T-helper 1 cell (primary cell): ENCODE measurements at places on chromosomes 4 and X.

GRCh38 chrX:150774798-150775568 lies 81.8 kb downstream of the MTMR1 start:
- DNase-seq: no peak

DNA sequence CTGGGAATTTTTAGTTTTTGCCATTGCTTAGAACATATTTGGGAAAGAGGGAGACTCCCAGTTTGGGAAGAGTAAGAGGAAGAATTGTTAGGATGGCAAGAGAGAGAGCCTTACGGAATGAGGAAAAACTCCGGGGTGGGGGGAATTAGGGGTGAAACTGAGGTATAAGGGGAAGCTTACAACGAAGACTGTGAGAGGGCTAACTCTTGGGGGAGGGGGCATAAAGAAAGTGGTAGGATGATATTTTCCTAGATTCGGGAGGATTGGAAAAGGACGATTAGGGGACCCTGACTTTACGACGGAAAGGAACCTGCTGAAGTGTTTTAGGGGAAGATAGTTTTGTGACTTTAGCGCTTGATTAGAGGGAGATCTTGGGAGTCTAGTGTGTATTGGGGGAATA lies 86.2 kb upstream of the HPRT1 start:
- no peak for DNase-seq

DNA sequence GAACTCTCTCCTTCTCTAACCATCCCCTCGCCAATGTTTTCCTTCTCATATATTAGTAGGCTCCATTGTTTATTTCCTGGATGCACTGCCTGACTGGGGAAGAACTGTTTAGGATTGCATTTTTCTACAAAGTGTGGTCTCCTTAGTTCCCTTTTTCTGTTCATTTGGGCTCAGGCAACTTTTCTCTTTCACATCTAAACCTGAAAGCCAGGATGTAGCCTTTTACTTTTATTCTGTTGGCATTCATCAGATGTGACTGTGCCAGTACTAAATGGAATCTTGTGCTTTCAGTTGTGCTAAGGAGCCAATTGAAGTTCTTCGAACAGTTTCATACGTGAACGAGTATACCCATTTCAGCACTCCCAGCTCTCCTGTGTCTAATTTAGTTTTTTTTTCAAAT lies 59.8 kb downstream of the DDIT4L start:
- DNase-seq: no peak

GRCh38 chr4:100811046-100811445 lies 293.2 kb upstream of the EMCN start:
- no peak for DNase-seq

DNA sequence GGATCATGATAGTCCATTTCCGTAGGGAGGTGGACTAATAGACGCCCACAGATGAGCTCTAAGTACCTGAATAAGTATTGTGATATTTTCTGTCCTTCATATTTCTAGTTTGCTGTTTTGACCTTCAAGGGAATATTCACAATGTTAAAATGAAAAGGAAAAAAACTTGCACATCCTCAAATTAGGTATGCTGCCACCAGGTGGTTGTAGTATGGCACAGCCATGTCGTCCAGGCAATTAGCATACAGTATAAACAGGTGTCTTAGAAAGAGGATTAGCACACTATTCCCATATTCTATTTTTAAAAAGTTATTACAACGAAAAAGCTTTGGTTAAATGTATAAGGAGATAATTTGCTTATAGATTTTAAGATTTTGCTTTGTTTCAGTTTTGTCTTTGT lies 802.0 kb downstream of the RPA4 start:
- no peak for DNase-seq

- no peak for DNase-seq
Measured at GRCh38 chr4:186798951-186799659, 75.4 kb upstream of the FAT1 start.

GRCh38 chr4:54877006-54877405 lies 219.2 kb downstream of the KIT start:
- DNase-seq: no peak

DNA sequence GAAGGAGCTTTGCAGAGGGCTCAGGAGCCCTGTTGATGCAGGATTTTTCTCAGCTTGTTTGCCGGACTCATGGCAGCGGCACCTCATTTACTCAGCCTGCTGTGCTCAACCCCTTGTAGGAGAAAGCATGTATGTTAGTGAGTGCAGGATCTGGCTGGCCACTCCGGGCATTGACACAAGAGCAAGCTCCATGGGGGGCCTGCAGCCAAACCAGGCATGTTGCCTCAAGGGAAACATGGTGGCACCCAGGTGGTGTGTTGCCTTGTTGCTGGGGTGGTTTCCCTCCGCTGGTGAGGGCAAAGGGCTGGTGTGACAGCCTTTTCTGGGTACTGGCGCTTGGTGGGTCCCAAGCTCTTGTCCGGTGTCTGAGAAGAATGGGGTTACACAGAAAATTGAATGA lies 189.3 kb upstream of the ANXA3 start:
- DNase-seq: no peak

DNA sequence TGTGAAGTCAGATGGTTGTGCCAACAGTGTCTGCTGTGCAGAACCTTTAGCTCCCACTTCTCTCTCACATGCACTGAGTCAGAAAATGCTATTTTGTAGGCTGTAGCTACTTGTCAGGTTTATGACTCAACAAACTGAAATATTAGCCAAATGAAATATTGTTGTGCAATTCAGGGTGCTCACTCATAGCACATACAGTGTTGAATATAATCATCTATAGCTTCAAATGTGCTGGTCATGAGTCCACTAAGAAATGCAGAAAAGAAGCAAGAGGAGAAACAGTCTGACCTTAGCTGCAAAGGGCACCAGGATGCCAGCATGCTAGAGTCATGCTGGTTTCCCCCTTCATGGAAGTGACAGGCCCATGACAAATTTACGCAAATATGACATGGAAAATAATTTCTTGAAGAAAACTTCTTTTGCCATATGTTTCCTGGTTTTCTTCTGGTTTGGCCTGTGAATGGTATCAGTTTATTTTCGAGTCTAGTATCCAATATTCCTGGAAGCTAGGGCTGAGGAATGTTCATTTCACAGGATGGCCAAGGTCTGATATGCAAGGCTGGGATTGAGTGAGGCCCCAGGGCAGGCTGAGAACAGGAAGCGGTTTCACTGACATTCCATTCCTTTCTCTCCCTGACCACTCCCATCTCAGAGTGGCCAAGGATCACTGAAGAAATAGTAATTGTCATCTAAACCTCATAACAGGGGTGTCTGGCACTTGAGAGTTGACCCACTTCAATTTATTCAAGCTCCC lies 10.3 kb upstream of the CXCL2 start:
- peak; percentile 51 for DNase-seq

- DNase-seq: no peak
Measured at GRCh38 chr4:81509822-81510221, 38.1 kb upstream of the RASGEF1B start.

GRCh38 chrX:114038358-114038757 lies 545.5 kb upstream of the HTR2C start:
- DNase-seq: no peak

DNA sequence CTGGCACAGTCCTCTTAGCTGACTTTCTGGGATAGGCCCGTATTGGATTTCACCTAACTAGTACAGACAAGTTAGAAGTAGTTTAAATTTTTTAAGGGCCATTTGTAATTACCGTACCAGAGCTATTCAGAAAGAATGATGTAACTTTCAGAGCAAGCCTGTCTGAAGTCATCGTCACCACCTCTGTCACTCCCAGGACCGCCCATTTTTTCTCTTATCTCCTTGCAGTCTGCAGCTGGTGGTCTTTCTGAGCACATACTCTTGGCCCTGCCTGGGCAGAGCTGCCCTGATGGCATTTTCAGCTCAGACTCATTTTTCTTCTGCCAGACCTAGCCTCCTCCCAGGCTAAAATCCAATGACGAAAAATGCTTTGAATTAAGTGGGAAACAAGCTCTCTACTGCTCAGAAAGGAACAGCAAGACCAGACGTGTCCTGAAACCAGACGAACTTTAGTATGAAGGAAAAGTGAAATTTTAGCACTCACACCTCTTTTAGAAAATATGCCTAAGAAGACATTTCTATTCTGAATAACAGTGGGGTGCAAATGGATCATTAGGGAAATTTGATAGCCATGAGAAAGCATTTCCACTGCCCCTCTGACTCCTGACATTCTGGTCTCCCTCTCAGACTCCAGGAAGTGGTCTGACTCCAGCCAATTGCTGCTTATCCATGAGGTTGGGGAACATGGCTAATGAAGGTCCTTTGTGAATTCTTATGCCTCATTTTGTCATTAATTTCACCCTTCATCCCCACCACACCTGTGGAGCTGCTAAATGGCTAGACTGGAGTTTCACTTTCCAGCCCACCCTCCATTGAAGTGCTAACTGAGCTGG lies 162.4 kb upstream of the GYPA start:
- no peak for DNase-seq

- no peak for DNase-seq
Measured at GRCh38 chr4:149766135-149766534, 49.5 kb downstream of the IQCM start.

DNA sequence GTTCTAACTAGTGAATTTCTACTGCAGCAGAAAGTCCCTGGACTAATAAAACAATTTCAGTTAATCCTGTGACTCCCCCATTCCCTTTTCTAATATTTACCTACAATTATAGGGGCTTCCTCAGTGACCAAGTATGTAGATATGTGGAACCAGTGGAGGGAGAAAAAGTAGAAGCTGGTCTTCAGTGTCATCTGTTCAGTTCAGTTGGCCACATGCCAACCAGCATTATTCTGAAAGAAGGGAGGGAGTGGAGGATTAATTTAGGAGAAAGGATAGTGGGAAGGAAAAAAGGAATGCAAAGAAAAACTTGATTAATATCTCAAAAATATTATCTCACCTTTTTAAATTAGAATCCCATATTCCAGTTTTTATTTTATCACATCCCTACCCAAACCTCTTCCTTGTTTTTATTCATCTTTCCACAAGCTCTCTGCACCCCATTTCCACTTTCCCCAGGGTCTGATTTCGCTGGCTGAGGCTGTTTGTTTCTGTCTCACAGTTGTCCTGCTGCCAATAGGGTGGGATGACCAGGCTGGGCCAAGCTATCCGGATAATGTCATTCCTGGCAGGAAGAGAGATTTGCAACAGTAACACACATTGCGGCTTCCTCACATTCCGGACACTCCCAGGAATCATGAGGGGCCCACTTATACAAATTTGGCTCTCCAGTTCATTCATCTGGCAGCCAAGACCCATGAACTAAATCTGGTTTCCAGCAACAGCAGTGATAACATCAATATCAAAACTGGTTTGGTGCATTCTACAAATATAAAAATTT lies 24.6 kb upstream of the ANTXR2 start:
- no peak for DNase-seq

DNA sequence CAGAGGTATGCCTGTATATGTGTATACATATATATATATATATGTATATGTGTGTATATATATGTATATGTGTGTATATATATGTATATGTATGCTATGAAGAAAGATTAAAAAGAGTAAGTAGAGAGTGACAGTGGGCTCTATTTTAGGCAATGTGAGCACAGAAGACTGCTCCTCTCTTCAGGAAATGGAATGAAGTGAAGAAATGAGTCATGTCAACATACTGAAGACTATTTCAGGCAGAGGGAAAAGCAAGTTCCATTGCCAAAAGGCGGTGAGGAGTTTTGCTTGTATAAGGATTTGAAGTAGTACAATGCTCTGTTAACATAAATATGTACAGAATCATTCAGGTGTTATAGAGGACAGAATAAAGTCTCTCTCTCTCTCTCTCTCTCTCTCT lies 773.2 kb upstream of the FTHL17 start:
- no peak for DNase-seq

GRCh38 chrX:57178605-57179004 lies 41.4 kb upstream of the SPIN2A start:
- no peak for DNase-seq

- DNase-seq: no peak
Measured at GRCh38 chr4:55547466-55547770, 709 bp upstream of the CLOCK start.

DNA sequence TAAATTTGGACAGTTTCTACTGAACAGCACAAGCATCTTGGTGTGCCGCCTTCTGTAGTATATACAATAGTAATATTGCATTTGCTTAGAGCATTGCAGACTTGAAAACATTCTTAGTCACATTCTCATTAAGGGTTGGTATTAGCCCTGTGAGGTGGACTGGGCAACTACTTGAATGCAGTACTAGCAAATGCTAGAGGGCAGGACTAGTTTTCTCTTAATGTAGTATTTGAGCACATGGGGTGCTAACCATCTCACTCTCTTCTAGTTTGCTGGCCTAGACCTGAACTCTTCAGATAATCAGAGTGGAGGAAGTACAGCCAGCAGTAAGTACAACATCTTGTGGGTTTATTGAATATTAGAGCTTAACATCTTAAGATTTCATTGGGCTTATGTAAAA lies 3.2 kb downstream of the DDX3X start:
- peak; percentile 14 for DNase-seq

DNA sequence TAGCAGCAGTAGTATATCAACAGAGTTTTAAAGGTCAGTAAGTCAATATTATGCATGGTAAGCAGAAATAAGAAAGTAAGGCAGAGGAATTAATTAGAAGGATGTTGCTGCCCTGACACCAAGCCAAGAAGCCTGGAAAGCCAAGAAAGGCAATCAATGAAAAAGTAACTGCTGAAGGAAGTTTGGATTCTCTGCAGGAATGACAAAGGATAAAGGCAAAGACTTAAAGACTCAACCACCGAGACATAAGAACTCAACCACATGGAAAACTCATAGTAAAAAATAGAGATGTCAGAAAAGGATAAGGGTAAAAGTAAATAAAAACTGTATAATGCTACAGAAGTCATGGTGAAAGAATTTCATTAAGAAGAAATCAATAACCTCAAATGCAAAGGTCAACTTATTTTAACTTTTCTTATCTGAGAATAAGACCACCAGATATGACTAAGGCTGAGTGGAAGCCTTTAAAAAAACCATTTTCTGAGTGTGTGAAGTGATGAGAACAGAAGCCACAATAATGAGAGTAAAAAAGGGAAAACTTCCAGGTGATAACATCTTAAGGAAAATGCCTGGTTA lies 55.2 kb downstream of the NEK1 start:
- DNase-seq: no peak

- peak; percentile 1 for DNase-seq
Measured at GRCh38 chrX:131633285-131633917, 89.5 kb downstream of the OR13H1 start.

GRCh38 chr4:69970071-69970470 lies 4.5 kb upstream of the CSN2 start:
- no peak for DNase-seq

DNA sequence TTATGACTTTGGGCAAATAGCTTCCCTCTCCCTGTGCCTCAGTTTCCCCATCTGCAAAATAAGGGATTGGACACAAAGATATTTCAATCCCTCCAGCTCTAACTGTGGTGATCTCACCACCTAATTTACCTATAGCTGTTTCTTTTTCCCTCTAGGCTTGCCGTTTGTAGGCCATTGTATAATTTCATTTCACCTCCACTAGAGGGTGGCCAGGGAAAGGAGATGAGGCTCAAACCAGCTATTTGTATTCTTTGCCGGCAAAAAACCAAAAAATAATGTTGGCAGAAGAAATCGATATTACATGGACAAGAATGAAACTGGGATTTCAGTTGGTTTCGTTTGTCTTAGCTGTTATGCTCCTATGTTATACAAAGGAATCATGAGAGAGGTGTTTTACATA lies 36.1 kb upstream of the DOCK11 start:
- no peak for DNase-seq
